ENCODE measurements at places on chromosomes 2 and 18.

DNA sequence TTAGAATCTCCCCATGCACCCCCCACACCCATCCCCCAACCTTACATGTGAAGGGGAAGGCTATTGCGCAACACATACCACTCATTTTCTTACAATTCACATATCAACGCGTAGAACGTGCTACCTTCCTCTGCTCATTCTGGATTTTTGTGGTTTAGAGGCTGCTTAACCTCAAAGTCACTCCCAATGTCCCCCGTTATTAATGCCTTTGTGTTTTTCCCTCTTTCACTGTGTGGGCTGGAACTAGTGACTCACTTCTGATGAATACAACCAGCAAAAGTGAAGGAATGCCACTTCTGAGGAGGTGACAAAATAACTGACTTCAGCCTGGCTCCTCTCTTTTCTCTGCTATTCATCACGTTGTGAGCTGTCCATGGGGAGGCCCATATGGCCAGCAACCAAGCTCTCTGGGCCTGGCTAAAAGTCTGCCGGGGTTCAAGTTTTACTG, 342.5 kb upstream of the NXPH2 start:
- DNase-seq, result no peak

GRCh38 chr18:48829443-48830149, 121.2 kb downstream of the SMAD7 start:
- peak; percentile 22 for DNase-seq

GRCh38 chr2:58158481-58158880, 82.6 kb downstream of the FANCL start:
- no peak for DNase-seq

- no peak for DNase-seq
Observed at GRCh38 chr18:2917259-2918047, 70.6 kb downstream of the EMILIN2 start.

- no peak for DNase-seq
Observed at GRCh38 chr2:109297566-109298490, 168.8 kb downstream of the SH3RF3 start.

GRCh38 chr18:6363216-6363615, 51.5 kb downstream of the L3MBTL4 start:
- DNase-seq, result no peak

DNA sequence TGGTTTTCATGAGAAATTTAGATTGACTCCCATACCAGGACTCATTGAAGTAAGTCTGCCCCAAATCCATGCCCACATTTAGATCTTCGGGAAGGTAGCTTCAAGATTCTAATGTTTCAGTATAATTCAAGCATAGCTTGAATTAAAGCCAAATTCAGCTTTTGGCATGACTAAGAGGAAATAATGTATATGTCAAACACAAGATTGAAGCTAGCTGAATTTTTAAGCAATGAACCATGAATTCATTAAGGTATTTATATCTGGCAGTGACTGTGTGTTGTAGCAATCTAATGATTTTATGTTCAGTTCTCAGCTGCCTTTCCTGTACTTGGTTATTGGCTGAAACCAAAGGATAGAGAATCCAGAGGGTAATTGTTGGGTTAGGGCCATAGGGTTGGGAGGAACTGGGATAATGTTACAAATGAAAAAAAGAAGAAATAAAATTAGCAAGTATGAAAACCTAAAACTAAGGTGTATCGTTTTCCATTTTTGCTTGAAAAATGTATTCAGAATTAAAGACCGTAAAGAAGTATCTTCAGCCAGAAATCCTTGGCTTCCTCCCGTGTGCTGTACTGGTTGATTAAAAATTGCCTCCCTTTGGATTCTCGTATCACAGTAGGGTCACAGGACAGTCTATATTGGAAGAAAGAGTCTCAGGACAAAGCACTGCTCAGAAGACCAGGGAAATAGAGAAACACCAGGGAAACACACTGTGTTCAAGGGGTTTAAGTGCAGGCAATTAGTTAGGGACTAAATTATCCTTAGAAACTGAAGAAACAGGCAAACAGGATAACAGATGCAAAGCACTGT, 119.0 kb upstream of the FN1 start:
- no peak for DNase-seq

GRCh38 chr2:16950436-16950835, 284.8 kb upstream of the CYRIA start:
- DNase-seq, result no peak

- no peak for DNase-seq
Observed at GRCh38 chr2:216539791-216540241, 41.2 kb downstream of the RPL37A start.

DNA sequence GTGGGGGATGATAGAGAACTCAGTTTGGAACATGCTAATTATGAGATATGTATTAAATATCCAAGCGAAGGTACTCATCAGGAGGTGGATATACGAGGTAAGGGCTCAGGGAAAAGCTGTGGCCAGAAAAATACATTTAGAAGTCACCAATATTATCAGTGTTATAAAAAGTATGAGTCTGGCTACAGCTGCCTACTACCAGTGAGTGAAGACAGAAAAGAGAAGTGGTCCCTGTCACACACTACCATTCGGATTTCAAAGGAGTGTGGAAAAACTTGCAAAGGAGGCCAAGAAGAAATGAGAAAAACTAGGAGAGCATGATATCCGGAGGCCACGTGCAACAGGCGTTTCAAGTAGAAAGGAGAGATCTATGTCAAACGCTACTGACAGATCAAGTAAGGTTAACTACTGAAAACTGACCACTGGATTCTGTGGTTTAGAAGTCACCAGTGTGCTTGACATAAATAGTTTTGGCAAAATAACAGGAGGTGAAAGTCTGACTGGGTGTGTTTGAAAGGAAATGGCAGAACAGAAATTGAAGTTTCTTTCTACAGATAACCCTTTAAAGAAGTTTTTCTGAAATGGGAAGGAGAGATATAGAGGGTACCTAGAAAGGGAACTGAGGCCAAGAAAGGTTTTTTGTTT, 118.7 kb upstream of the DNMT3A start:
- no peak for DNase-seq

- DNase-seq, result no peak
Observed at GRCh38 chr18:26778054-26778393, 87.5 kb downstream of the AQP4 start.

DNA sequence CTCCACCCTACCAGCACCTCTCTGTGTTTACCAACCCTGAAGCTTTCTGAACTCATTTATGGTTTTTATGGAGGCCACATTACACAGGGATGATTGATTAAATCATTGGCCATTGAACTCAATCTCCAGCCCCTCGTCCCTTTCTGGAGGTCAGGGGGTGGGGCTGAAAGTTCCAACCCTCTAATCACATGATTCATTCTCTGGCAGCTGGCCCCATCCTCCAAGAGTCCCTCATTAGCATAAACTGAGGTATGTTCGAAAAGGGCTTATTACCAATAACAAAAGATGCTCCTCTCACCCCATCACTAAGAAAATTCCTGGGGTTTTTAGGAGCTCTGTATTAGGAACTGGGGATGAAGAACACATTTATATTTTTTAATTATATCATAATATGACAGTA, 92.3 kb downstream of the DIS3L2 start:
- DNase-seq, result no peak

GRCh38 chr18:32460171-32460731, 10.4 kb downstream of the GAREM1 start:
- no peak for DNase-seq

- DNase-seq, result no peak
Observed at GRCh38 chr18:76374330-76375281, 120.4 kb downstream of the ZNF516 start.

DNA sequence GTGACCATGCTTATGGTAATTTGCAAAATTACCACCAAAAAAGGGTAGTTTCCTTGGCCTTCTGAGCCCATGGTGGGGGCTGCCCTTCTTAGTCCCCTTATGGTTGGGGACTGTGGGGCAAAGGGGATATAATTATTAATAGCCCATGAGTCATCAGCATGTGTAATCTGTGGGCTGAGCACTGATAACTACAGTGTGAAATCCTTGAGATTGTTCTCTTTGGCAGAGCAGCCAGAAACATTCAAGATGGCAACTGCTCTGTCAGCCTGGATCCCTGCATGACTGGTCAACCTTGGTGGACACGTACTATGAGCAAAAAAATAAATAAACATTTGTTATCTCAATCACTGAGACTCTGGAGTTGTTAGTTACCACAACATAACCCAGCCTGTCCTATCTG, 61.3 kb downstream of the MGAT4A start:
- no peak for DNase-seq

- no peak for DNase-seq
Observed at GRCh38 chr2:32938934-32939333, 7.8 kb upstream of the LTBP1 start.

GRCh38 chr2:149062531-149062930, 24.0 kb downstream of the LYPD6B start:
- no peak for DNase-seq

GRCh38 chr2:230888824-230889400, 24.2 kb downstream of the ITM2C start:
- no peak for DNase-seq

DNA sequence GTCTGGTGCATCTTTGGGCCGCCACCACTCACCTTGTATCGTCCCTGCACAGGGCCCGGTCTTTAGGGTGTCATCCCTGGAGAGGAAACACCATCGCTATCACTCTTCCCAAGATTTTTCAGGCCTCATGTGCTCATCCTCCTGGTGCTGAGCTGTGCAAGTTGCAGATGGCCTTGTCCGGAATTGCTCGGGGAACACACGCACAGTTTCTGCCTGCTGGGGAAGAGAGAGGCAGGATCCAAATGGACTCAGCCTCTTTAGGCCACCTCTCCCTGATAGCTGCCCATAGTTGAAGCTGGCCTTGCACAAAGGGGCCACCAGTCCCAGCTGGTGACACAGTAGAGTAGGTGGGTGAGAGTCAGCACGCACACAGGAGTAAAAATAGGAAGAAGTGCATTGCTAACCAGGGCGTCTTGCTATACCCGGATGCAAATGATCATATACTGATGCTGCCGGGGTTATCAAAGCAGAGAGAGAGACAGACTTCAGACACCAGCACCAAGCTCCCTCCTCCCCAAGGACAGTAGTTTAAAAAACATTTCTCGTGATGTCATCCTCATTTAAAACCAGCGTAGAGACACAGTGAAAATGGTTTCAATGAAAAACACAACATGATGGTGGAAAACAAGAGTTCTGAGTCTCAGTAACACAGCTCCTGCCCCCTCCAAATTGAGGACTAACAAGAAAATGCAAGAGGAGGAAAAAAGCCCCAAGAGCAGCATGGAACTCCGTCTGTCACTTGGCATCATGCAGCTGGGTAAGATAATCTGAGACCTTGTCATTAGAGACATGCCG, 147.5 kb upstream of the NCK2 start:
- DNase-seq, result no peak

DNA sequence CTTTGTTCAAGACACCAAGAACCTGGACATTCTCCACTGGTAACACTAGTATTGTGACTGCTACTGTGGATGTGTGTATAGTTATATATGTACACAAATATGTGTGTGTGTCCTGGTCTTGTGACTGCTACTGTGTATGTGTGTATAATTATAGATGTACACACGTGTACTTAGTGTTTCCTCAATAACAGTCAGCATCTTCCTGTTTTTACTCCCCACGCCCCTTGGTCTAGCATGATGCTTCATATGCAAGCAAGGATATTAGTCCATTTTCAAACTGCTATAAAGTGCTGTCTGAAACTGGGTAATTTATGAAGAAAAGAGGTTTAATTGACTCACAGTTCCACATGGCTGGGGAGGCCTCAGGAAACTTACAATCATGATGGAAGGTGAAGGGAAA, 802.7 kb downstream of the RNF144A start:
- DNase-seq, result no peak

- DNase-seq, result peak; percentile 87
Observed at GRCh38 chr2:50401772-50402653, 629.9 kb downstream of the NRXN1 start.

GRCh38 chr2:126714191-126714965, 58.4 kb downstream of the GYPC start:
- no peak for DNase-seq

DNA sequence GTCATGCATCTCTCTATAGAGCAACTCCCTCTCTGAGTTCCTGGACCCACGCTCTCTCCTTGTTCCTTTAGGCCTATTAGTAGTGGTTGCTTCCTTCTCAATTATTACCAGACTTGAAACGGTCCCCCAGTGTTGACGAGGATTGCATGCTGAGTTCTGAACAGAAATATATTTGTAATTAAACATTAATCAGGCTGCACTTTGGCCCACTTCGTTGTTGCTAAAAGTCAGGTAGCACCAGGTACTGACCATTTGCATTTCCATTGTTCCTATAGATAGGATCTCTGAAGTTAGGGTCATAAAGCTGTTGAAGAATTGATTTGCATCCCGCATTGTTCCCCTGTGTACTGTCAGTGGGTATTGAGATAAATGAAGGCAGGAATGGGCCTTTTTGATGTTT, 36.9 kb upstream of the TTR start:
- DNase-seq, result no peak

- DNase-seq, result no peak
Observed at GRCh38 chr2:28709101-28709500, 42.5 kb upstream of the PPP1CB start.

- DNase-seq, result no peak
Observed at GRCh38 chr18:58225101-58225500, 181.1 kb downstream of the NEDD4L start.

DNA sequence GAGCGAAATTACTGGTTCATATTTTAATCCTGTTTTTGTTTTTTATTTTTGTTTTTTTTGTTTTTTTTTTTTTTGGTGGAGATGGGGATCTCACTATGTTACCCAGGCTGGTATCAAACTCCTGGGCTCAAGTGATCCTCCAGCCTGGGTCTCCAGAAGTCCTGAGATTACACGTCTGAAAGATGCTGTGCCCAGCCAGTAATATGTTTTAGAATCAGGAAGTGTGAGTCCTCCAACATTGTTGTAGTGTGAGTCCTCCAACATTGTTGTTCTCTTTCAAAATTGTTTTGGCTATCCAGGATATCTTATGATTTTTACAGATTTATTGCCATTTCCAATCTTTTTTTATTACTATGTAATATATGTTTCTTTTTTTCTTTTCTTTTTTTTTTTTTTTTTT, 23.1 kb downstream of the TPRKB start:
- DNase-seq, result no peak

DNA sequence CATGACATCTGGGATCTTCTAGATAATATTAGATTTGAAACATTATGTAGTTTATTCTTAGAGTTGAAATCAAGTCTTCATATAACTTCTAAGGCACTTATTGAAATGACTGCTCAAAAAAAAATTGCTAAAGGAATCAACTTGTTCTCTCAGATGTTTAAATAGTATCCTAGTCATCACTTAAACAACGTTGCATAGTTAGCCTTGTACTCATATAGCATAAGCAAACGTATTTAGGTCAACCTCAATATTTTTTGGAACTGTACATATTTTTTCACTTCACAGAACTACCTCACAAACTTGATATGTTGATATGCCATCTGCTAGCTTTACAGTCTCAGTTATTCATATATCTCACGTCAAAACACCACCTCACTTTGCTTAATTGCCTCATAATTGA, 47.1 kb upstream of the CREB1 start:
- DNase-seq, result no peak

GRCh38 chr2:64859312-64860212, 129.6 kb upstream of the SLC1A4 start:
- DNase-seq, result peak; percentile 67

DNA sequence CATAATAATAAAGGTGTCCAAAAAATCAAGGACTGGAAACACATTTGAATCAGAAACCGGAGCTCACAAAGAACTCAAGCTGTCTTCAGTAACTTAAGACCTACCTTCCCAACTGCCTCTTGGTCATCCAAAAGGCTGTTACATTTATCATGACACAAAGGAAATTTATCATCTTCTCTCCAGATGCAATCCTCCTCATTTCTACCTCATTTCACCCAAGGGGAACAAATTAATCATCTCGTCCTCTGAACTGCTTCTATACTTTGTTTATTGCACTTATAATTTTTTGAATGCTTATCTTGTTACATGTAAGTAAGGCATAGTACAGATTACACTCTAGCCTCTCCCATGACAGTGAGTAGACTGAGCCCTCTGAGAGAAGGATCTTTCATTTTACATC, 105.1 kb upstream of the RGPD4 start:
- DNase-seq, result no peak
